Stimulated activated CD4-positive, alpha-beta T cell treated with anti-CD3 and anti-CD28 coated beads, Interleukin-2, amount 100 ng/mL, for 24 hours (primary cell): ENCODE measurements at places on chromosomes 1 and 21.

- DNase-seq, result no peak
Measured at GRCh38 chr1:186859995-186860394, 31.2 kb downstream of the PLA2G4A start.

GRCh38 chr1:217482356-217483102 is 148.4 kb downstream of the GPATCH2 start:
- DNase-seq, result peak; percentile 55

DNA sequence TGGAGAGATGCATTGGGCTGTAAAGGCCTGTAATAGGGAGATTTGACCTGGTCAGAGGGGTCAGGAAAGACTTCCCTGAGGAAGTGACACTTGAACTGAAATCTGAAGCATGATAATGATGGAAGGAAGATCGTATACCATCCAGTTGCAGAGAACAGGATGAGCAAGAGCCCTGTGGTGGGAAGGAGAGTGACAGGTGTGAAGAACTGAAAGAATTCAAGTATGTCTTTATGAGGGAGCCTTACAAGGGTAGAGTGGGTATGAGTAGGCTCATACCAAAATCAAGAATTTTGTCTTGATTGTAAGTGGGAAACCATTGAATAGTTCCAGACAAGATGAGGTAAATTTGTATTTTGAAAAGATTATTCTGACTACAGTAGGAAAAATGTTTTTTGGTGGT is 129.4 kb downstream of the RASAL2 start:
- no peak for DNase-seq

DNA sequence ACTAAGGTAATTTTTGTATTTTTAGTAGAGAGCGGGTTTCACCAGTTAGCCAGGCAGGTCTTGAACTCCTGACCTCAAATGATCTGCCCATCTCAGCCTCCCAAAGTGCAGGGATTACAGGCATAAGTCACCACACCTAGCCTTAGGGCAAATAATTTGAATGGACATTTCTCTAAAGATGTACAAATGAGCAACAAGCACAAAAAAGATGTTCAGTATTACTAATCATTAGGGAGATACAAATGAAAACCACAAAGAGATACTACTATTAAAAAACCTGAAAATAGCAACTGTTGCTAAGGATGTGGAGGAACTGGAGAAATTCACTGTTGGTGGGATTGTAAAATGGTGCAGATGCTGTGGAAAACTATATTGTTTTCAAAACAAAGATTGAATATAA is 79.1 kb downstream of the GABPA start:
- DNase-seq, result no peak

GRCh38 chr1:40984066-40984465 is 4.6 kb downstream of the CTPS1 start:
- no peak for DNase-seq

DNA sequence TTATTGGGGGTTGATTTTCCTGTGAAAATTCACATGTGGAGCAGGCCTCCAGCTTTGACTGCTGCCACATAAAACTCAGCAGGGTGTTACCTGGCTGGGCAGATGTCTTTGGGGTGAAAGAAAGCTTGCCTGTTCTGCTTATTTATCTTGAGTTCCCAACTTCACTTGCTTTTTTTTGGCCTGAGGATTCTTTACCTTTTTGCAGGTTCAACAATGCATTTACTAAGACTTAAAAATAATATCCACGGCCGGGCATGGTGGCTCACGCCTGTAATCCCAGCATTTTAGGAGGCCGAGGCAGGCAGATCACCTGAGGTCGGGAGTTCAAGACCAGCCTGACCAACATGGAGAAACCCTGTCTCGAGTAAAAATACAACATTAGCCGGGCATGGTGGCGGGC is 509.1 kb downstream of the KIF26B start:
- no peak for DNase-seq

DNA sequence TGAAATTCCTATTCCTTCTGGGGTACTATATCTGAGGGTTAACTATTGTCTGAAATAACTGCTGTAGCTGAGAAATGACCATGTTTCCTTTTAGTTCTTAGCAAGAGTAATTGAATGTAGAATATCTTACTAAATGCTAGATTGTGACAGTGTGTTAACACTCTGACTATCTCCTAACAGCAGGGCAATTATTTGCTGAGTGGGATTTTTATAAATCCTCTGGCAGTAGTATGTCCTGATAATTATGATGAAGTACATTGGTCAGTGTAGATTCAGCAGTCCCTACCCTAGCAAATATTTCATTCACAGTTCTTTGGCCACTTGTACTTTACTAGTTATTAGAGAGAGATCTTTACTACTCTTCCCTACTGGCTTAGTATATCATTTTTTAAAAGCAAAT is 138.6 kb downstream of the SPATA17 start:
- no peak for DNase-seq
